Esophagus mucosa (tissue), 1 donor: ENCODE measurements at places on chromosomes 13 and 19.

GRCh38 chr13:96011291-96011872 is 41.8 kb downstream of the UGGT2 start:
- ATAC-seq = no peak

DNA sequence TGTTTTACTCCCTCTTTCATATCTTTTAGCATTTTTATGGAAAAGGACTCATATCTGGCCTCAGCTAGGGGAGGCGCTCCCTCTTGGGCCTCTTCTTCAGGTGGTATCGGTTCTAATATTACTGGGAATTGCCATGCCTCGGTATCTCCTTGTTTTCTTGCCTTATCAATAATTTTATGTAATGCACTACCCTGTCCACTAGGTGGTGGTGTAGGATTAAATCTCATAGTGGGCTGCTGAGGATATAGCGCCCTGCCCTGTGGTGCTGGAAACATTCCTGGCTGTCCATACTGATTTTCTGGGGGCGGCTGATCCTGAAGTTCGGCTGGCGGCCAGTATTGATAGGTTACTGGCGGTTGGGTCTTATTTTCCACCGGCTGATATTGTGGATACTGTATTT is 35.8 kb downstream of the ZNF420 start:
- ATAC-seq = no peak

- ATAC-seq = no peak
These were observed 165.6 kb downstream of the EFNB2 start for GRCh38 chr13:106369858-106370257.

GRCh38 chr19:55153652-55154264 is 3.8 kb downstream of the TNNI3 start:
- ATAC-seq = no peak

GRCh38 chr13:106599875-106600797 is 32.2 kb upstream of the ARGLU1 start:
- ATAC-seq = no peak

DNA sequence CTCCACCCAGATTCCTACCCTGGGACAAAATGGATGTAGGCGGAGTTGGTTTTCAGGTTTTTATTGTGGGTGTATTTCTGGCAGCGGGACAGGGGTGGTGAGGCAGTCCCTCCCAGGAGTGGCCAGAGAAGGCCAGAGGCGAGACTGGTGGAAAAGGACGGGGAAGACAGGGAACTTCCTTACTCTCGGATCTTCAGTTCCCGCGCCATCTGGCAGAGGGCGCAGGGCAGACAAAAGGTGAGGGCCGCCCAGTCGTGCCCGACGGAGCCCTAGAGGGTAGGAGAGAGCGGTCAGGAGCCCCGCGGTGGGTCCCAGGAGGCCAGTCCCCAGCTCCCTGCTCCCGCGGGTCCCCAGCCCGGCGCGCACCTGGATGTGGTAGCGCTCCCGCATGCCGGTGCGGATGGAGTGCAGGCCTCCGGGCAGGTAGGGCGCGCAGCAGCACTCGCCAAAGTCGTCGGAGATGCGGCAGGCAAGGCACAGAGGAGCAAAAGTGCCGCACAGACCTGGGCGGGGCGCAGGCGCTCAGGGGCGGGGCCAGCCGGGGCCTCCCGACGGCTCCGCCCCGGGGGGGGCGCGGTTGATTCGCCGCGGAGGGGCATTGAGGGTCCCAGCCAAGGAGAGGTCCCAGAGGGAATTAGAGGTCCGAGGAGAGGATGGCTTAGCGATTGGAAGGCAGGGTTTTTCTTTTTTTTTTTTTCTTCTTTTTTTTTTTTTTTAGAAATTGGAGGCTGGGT is 3.0 kb downstream of the CNFN start:
- peak; percentile 60 for ATAC-seq

DNA sequence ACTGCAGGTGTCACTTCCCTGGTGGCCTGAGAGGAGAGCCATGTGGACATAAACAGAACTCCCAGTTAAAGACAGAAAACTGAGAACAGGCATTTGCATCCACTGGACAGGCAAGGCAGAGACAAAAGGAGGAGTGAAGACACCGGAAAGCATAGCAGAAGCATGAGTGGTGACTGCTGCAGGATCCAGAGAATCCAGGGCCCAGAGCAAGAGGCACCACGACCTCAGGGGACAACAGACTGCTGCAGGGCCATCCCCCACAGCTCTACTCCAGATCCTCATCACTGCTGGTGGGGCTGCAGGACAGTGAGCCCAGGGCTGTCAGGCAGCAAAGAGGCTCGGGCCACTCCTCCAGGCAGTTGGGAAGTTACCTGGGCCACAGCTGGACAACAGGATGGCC is 14.5 kb upstream of the ISYNA1 start:
- ATAC-seq = no peak

GRCh38 chr13:41909506-41909905 is 51.4 kb downstream of the VWA8 start:
- peak; percentile 84 for ATAC-seq

- peak; percentile 30 for ATAC-seq
These were observed 7.3 kb upstream of the STRN4 start for GRCh38 chr19:46753420-46754155.

DNA sequence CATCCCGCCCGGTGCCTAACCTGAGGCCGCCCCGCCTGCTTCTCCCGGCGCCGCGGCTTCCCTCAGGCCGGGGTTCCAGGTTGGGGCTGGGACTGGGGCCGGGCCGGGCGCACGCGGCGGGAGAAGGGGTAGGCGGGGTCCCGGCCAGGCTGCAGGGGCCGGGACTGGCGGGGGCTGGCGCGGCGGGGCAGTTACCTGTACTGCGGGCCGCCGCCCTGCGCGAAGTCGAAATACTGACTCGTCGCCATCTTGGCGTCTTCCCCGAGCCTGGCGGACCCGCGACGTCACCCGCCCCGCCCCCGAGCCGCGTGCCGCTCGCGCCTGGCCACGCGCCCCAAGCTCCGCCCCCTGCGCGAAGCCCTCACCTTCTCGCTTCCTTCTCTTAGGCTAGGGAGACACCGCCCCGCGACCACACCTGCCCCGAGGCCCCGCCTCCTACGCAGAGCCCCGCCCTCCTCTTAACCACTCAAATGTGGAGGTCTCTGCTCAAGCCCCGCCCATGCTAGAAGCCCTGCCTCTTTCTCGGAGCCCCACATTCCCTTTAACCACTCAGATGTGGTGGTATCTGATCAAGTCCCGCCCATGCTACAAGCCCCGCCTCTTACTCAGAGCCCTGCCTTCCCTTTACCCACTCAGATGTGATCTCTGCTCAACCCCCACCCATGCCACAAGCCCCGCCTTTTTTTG is at the start of gene ZFR2:
Gene ZFR2 (minus strand): TSS at position 269 of the 687 bp plus-strand sequence. CDS start 21 bp downstream, at position 248.
- ATAC-seq = no peak

GRCh38 chr13:59346999-59347723 is 816.6 kb downstream of the DIAPH3 start:
- no peak for ATAC-seq

DNA sequence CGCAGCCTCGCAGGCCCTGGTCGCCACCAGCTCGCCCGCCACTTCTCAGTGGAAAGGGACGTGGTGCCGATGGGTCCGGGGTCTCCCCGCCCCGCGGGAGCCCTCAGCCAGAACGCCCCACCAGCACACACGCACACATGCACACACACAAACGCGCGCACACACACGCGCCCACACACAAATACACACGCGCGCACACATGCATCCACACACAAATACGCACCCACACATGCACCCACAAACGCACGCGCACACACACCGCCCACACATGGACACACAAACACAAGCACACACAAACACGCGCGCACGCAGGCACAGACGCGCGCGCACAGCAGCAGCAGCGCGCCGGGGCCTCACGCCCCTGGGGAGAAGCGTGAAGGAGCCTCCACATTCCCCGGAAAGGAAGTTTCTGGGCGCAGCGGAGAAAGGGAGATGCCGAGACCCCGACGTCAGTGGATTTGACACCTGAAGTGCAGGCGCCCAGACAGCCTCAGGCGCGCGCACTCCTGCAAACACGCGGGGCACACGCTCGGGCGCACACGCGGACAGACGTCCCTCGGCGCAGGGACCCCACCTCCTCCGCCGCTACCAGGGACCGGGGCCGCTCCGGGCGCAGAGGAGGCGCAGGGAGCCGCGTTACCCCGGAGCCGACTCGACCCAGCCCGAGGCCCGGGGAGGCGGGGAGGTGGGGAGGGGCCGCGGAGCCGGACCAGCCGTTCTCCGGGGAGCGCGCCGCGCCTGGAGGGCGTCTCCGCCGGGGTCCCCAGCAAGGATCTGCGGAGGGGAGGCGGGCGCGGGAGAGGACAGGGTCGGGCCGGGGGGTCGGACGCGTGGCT is 622 bp downstream of the RASA3 start:
- ATAC-seq = no peak

- ATAC-seq = no peak
These were observed 88.4 kb upstream of the SOX1 start for GRCh38 chr13:111978546-111978945.

- no peak for ATAC-seq
These were observed 2.7 kb upstream of the GNA15 start for GRCh38 chr19:3132971-3133792.

- ATAC-seq = peak; percentile 78
These were observed at the start of gene ZNF296 for GRCh38 chr19:45076029-45076850. Gene ZNF296 (minus strand): TSS chr19:45076478. CDS start chr19:45076373, 105 bp downstream.

DNA sequence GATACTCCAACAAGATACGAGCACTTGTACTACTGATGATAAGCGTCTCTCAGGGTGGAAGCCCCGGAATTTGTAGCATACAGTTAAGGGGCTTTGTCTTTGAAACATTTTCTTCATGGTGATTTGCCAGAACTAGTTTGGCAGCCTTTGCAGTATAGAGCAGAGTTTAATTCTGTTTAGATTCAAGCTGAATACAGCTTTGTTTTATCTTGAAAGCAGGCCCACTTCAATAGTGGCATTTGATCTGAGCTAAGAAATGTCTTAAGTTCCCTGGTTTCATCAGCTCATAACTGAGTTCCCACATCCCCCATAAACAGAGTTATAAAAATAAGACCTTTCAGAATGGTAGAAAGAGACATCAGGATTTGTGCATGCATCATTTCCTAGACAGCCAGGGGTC is 125.9 kb downstream of the MIPEP start:
- ATAC-seq = no peak

DNA sequence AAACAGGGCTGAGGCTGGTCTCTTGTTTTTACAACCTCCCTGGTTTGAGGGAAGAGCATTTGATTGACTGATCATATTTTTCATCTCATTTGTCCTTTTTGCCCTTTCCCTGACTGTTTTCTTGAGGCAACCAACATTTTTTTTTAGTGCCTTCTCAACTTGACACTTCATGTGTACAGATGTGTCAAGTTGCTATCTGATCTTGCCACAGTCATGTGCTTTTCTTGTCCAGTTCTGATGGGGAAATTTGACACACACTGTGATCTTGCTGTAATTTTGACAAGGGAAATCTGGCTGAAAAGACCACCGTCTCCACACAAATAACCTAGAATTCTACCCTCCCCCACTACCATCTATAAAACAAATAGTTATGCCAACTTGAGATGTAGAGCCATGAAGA is 329.6 kb downstream of the KCTD12 start:
- no peak for ATAC-seq

DNA sequence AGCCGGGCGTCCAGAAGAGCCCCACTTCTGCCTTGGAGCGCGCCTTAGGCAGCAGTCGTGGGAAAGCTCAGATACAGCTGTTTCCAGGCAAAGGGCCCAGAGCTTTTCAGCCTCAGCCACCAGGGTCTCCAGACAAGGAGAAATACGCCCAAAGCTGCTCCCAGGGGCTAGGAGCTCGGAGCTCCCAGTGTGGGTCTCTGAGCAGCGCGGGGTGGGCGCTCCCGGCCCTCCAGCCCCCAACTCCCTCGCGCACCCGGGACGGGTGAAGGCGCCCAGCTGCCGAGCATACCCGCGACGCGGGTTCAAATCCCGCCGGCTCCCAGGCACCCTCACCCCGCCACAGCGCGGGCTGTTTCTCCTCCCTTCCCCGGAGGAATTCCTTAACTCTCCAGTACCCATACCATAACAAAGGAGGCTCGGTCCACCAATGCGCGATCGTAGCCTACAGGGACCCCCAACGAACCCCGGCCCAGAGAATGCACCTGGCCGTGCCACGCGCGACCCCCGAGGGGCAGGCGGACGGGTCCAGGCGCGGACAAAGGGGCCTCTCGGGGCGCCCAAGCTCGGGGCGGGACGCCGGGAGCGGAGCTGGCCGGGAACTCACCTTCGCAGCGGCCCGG is 507 bp downstream of the COL4A1 start:
- no peak for ATAC-seq
